ENCODE measurements at places on chromosomes 12 and 14.

DNA sequence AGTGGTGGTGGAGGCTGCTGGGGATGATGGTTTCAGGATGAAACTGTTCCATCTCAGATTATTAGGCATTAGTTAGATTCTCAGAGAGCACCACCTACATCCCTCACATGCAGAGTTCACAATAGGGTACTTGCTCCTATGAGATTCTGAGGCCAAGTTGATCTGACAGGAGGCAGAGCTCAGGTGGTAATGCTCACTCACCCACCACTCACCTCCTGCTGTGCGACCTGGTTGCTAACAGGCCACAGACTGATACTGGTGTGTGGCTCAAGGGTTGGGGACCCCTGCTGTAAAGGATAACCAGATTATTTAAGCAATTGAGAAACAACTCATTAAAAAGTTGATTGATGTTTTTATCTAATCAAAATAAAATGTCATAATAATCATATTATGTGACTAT is 248.5 kb downstream of the RERGL start:
- no peak for DNase-seq

DNA sequence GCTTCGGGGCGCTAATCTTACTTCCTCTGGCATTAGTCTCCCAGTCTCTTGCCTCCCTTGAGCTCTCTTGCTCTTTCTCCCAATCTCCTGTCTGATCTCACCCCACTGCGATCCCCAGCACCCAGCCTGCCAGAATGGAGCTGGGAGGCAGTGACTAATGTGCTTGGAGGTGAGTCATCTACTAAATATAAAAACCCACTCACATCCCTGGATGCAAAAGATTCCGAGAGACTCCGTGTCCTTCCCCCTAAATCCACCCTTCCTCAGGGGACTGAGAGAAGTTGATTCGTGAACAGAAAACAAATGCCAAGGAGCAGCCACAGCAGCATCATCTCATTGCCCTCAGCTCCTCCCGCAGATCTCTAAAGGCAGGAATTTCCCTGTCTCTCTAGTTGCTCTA is 45.7 kb upstream of the KCNA5 start:
- DNase-seq, result no peak

GRCh38 chr12:86787419-86787818 is 531.2 kb upstream of the MGAT4C start:
- no peak for DNase-seq

DNA sequence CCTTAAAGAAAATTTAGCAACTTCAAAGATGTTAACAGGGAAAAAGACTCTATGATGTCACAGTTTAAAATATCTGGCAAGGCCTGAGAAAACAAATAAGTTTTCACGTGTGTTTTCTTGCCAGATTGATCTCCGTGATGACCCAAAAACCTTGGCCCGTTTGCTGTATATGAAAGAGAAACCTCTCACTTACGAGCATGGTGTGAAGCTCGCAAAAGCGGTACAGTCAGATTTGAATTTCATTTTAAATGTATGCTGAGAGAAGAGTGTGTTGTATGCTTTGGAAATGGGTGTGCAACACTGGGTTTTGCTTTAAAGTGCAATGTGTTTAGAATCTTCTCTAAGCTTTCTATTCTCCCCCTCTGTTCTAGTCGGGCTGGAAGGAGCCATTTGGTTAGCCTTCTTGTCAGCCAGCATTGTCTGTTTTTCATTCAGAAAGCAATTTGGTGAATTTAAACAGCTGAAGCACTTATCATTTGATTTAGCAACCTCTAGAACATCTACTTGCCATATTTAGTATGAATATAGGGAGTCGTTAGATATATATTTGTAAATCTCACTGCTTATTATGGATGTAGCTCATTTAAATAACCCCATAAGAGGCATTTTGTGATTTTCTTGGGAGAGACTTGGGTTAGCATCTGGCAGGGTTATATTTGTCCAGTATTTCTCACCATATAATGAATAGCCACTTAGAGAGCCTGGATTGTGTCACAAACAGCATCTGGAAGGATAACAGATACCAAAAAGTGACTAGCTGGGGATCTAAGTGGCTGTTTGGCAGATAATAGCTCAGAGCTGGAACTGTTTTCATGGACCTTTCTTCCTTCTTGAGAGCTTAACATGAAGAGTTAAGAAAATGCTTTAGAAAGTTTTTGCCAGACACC is 35.5 kb downstream of the GPHB5 start:
- no peak for DNase-seq

GRCh38 chr12:11785712-11786111 is 136.2 kb downstream of the ETV6 start:
- DNase-seq, result no peak

- no peak for DNase-seq
Measured at GRCh38 chr14:44700184-44700583, 193.1 kb upstream of the FSCB start.

- no peak for DNase-seq
Measured at GRCh38 chr14:102544747-102545460, 35.3 kb upstream of the ANKRD9 start.

GRCh38 chr12:15581006-15581405 is 208.2 kb downstream of the EPS8 start:
- no peak for DNase-seq

- DNase-seq, result no peak
Measured at GRCh38 chr14:104723651-104724406, at the start of gene ADSS1. ADSS1 (plus strand) TSS chr14:104724229; CDS start chr14:104724271, 42 bp downstream.

- DNase-seq, result no peak
Measured at GRCh38 chr14:105053421-105053820, 11.8 kb downstream of the GPR132 start.

GRCh38 chr12:127970491-127970890 is 296.5 kb upstream of the TMEM132C start:
- DNase-seq, result no peak

DNA sequence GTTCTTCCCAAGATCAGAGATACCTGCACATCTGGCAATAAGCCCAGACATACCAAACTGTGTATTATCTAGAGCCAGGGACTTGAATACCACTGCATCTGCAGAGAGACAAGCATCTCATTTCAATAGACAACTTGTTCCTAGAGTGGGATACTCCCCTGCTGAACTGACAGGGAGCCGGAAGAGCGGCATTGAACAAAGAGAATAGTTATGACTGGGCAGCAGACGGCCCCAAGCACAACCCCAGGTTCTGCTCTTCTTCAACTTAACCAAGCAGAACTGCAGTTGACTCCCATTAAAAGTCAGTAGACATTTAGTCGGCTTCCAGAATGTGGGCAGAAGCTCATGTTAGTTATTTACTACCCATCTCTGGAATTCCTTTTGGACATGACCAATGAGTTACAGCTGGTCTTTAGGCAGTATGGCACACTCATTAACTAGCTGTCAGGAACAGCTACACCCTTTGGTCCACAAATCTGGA is 112.9 kb downstream of the HMGA2 start:
- no peak for DNase-seq

DNA sequence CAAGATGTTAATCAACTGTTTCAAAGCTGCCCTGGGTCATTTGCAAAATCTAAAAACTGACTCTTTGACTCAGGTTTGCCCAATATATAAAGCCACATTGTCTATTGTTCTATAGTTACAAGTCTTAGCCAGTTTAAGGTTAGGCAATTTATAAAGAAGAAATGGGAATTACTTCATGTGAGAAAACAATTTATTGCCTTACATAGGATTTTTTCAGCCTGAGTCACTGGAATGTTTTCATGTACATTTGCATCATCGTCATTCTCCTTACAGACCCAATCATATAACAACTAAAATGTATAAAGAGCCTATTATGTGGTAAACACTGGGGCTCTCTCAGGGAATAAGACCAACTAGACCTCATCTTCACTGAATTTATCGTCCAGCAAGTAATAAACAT is 100.3 kb upstream of the PLEKHG7 start:
- no peak for DNase-seq

DNA sequence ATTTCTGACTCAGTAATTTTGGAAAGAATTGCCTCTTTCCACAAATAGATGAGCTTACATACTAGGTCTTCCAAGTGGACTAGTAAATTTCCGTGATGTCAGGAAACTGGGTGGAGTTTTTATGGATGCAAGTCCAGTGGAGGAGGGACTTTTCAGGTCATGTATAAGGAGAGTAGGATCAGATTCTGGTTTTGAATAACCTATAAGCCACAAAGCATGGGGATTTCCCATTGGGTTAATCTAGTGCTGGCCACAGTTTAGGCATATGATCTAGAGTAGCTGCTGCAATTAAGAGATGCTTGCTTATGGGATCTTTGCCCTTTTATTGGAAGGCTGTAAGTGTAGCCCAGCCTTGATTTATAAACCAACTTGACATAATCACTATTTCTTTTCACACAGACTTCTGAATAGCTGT is 33.8 kb downstream of the STK38L start:
- DNase-seq, result no peak
